Suppressor macrophage treated with lipopolysaccharide for 4 hours (primary cell): ENCODE measurements at places on chromosomes 1 and 21.

- DNase-seq: no peak
These were observed 1.3 kb upstream of the GALE start for GRCh38 chr1:23801876-23802275.

- DNase-seq: peak; percentile 8
These were observed 26.5 kb upstream of the RPL11 start for GRCh38 chr1:23664837-23665795.

DNA sequence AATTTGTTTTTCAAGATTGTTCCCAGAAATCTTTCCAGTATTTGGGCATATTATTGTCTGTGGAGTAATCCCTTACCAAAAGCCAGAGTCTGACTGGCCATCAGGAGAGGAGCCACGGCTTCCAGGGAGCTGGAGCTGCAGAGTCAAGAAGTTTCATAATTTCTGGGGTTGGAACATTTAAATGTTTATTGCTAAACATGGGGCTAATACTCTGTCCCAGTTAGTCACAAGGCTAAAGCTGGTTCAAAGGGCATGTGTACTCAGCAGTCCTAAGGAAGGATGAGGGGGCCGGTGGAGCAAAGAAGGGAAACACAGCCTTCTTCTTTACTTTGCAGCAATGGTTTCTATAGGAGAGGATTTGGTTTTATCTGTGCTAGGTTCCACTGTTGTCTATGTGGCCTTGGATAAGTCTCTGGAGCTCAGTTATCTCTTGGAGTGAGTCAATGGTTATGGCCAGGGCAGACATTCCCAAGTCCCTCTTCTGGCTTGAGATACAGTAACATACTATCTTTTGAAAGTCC lies 9.5 kb downstream of the DENND2D start:
- peak; percentile 90 for DNase-seq

GRCh38 chr1:9473032-9473807 lies 66.0 kb upstream of the SLC25A33 start:
- peak; percentile 10 for DNase-seq

GRCh38 chr1:37147906-37148305 lies 113.6 kb upstream of the GRIK3 start:
- DNase-seq: no peak

DNA sequence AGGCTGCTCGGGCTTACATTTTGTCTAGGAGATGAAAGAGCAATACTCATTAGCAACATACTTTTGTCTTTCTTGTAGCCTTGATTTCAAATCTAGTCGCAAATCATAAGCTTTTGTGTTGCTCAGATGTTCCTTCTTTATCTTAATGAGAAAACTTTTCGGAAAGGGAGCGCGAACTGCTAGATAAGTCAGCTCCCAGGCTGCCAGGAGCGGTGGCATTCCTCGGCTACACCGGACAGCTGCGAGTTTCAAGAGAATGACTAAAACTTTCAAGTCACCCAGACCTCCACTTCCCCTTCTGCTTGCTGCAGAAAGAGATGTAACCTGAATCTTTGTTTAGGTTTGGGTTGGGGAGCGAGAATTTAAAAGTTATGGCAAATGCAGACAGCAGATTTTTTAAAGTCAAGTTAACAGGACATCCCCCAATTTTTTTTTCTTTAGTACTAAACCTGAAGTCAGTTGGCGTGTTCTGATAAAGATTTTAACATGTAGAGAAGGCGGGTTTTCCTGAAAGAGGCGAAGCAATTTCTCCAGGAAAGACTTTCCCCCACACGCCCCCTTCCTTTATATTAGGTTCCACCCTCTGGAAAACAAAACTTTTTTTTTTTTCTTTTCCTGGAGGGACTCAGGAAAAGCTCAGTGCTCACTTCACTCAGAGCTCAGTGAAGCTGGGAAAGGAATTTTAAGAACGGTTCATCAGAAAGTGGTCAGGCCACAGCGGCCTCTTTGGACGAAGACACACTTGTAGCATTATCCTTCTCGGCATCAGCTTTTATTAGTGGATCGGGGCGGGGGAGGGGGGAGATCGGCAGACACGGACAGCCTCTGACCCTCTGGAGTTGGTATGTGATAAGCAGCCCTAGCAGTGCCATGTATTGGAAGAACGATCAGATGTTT lies at the start of gene LHX8:
LHX8 (plus strand) TSS at position 639 of the 897 bp plus-strand sequence. CDS start 2,227 bp downstream, outside the sequence.
- no peak for DNase-seq

- DNase-seq: peak; percentile 21
These were observed 27.5 kb downstream of the KCNC4 start for GRCh38 chr1:110237386-110238152.

DNA sequence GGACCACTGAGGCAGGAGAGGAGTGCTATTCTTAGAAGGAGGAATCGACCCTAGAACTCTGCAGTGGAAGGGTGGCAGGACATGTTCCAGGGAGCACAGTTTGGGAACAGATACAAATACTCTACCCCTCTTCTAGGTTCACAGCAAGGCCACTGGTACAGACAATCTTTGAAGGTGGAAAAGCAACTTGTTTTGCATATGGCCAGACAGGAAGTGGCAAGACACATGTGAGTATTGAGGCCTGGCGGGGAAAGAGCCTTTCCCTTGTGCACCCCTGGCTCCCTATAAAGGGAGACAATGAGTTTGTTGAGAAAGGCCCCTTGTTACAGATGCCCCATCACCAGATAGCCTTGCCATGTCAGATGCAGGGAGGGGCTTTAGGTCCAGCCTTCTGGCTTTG lies 17.8 kb downstream of the KIF2C start:
- DNase-seq: no peak

DNA sequence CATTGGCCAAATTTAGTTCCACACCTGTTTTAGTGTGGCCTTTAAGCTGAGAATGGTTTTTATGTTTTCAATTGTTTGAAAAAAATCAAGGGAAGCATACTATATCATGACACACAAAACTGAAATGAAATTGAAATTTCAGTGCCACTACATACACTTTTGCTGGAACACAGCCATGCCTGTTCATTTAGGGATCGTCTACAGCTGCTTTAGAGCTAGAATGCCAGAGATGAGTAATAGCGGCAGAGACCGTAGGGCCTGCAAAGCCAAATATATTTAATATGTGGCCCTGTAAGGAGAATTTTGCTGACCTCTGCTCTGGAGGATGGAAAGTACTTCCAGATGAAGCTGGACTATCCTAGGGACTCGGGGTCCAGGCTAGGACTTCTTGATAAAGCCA lies 62.5 kb upstream of the LYST start:
- DNase-seq: no peak

- DNase-seq: no peak
These were observed 106.0 kb downstream of the NOS1AP start for GRCh38 chr1:162175379-162176081.

DNA sequence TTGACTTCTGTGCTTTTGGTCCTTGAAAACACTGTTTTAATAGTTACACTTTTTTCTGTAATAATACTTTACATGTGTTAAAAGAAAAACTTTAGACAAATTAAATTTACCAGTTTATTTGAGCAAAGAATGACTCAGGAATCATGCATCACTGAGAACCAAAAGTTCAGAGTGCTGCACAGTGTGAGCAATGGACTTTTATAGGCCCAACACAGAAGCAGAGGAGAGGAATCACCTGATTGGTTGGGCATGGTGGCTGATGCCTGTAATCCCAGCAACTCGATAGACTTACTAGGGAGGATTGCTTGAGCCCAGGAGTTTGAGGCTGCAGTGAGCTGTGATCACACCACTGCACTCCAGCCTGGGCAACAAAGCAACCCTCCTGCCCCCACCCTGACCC lies 29.3 kb downstream of the ZNF648 start:
- no peak for DNase-seq

GRCh38 chr1:246152986-246153431 lies 354.1 kb downstream of the SMYD3 start:
- peak; percentile 34 for DNase-seq

DNA sequence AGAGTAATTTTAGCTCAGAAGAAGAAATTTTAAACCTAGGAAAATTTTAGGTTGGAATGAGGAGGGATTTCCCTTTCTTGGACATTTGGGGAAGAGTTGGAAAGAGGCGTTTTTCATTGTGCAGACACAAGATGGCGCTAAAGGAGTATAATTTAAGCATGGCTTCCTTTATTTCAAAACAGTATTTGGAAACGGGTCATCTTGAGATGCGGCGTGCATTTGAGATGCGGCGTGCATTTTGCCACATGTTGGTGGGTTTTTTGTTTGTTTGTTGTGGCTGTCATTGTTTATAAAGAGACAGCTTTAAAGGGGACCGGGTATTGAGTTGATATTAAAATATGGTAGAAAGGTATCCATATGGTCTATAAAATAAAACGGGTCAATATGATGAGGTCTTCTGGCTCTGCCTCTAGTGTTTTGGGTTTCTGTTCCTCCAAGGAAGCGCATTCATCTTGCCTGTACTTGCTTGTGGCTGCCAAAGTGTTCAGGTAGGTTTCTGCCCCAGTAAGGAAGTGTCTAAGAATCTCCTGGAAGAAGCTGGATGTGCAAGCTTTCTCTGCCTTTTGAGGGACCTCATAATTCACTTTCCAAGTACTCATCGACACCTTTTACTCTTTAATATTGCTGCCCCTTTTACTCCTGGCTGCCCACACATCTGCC lies 210.3 kb downstream of the SLC35F3 start:
- DNase-seq: peak; percentile 69

- no peak for DNase-seq
These were observed 1.5 kb upstream of the TSPAN1 start for GRCh38 chr1:46173361-46173856.

GRCh38 chr1:35560256-35561225 lies 2.9 kb downstream of the NCDN start:
- no peak for DNase-seq

DNA sequence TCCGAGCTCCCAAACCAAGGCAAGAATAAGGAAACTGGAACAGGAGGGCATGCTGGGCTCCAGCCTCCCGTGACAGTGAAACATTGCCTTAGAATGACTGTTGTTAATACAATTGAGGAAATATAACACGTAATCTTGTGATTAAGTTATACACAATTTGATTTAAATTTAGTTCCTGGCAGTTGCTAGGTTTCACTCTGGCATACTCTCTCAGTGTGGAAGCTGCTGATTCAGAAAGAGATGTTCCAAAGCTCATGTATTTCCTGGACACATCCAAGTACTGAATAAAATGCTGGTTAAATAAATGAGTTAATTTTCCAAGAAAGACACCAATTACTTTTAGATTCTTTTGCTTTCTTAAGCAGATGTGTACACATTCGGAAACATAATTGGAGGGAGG lies 176.1 kb downstream of the GRIK1 start:
- DNase-seq: no peak

DNA sequence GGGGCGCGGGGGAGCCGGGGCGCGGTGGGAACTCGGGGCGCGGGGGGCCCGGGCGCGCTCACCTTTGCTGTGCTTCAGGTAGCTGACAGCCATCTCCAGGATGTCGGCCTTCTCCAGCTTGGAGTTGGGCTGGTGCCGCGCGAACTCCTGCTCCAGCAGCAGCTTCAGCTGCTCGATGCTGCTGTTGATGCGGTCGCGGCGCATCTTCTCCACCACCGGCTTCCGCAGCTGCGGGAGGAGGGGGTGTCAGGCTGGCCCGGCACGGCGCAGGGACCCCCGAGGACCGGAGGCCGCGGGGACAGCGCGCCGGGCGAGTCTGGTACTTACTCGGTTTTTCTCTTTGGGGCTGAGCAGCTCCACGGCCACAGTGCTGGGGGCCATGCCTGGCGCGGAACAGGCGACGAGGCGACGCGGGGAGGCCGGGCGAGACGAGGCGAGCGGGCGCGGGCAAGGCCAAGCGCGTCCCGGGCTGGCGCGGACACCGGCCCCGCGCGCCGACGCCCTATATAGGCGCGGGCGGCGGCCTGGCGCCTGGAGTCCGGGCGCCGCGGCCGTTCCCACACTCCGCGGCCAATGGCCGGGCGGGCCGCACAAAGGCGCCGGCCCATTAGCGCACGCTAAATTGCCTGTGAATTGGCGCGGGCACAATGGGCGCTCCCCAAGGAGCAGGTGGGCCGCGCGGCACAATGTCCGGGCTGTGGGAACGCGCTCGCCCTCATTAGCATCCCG lies at the start of gene HES5:
HES5 (minus strand) TSS at position 480 of the 729 bp plus-strand sequence; CDS start at position 381, 99 bp downstream.
- DNase-seq: no peak

GRCh38 chr1:84720221-84720780 lies 30.0 kb upstream of the SSX2IP start:
- no peak for DNase-seq

GRCh38 chr21:41660748-41661147 lies 106.1 kb downstream of the RIPK4 start:
- no peak for DNase-seq

- peak; percentile 77 for DNase-seq
These were observed 699 bp downstream of the MAP3K6 start for GRCh38 chr1:27366113-27366410.

- DNase-seq: peak; percentile 45
These were observed 53.1 kb downstream of the APP start for GRCh38 chr21:26117324-26117971.

- no peak for DNase-seq
These were observed 50.6 kb downstream of the KIF26B start for GRCh38 chr1:245205396-245205795.

- no peak for DNase-seq
These were observed 858.1 kb upstream of the ADAMTS5 start for GRCh38 chr21:27825035-27825434.

GRCh38 chr1:9630331-9631111 lies 21.0 kb upstream of the PIK3CD start:
- DNase-seq: no peak

DNA sequence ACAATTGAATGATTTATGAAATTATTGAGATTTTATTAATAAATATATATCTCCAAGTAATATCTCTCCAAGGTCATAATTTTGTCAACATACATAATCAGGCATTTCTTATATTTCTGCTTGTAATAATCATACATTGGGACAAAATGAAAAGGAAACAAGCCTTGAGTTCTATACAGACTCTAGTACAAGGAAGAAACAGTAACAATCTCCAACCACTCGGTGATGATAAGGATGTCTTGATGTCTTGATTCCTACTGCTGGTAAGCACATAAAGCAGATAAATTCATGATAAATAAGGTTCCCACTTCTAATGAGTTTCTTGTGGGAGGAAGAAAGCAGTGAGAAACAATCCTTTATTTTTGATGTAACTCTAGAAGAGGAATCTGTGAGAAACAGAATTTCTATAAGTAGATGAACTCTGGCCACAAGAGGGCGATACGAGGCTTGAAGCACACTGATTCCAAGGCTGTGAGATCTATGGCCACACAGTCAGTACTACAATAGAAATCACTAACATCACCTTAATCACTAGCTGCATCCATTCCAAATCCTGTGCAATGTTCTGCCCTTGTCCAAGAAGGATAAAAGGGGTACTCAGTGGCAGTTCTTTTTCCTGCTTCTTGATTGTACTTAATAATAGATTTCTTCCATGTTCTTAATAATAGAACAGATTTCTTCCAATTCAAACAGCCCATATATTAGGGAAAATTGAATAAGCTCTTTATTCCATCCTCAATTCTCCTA lies 41.4 kb upstream of the LRRC8B start:
- peak; percentile 87 for DNase-seq

DNA sequence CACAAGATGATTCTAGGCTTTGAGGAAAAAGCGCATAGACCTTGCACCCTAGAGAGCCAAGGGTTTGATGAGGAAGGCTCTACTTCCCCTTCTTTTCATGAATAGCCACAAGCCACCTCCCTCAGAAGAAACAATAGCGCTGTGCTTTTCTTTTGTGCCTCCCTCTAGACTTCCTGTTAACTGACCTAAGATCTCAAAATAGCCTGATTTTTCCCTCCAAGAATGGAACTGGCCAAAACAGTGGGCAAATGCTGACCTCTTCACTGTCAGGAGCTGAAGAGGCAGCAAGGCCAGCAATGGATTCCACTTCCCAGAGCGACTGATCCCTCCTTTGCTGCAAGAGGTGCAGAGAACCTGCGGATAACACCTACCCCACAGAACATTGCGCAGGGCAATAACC lies 362.8 kb downstream of the KCNH1 start:
- no peak for DNase-seq
